ENCODE measurements at places on chromosomes 6 and 20. TPM values are rescaled to one million over a fixed set of nuclear protein-coding genes. Genes with fewer than 3 reads are reported as not detected.

GRCh38 chr6:168247443-168248147 lies 72.0 kb downstream of the DACT2 start:
- DNase-seq, result no peak

The NKX2-2 gene
- total RNA-seq, result not detected

The IRAK1BP1 gene
- total RNA-seq, result 25.4 TPM

DNA sequence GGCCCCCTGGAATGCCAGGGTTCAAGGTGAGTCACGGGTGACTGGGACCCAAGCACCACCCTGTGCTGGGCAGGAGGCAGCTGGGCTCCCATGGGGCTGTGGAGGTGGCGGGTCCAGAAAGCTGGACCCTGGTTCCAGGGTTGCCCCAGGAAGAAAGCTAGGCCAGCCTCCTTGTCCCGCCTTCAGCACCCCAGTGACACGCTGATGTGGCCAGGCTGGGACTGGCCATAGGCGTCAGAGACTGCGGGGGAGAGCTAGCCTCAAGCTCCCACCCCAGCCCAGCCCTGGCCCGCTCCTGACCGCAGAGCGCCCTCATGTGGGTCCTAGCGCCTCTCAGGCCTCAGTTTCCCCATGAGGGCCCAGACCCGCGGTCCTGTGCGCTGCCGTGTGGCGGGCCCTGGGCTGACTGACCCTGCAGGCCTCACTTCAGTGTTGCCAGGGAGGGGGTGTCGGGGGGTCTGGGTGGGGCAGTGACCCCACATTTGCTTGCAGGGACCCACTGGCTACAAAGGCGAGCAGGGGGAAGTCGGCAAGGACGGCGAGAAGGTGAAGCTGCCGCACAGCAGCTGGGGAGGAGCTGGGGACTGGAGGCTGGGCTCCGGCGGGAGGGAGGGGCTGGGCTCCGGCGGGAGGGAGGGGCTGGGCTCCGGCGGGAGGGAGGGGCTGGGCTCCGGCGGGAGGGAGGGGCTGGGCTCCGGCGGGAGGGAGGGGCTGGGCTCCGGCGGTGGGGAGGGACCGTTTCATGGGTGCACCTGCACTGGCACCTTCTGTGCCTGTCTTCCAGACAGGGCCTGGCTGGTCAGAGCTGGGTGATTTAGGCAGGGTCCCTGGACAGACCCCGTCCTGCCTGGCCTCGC lies 7.9 kb downstream of the COL9A3 start:
- no peak for DNase-seq

- DNase-seq, result no peak
Observed at GRCh38 chr6:84588697-84589080, 175.7 kb downstream of the TBX18 start.

DNA sequence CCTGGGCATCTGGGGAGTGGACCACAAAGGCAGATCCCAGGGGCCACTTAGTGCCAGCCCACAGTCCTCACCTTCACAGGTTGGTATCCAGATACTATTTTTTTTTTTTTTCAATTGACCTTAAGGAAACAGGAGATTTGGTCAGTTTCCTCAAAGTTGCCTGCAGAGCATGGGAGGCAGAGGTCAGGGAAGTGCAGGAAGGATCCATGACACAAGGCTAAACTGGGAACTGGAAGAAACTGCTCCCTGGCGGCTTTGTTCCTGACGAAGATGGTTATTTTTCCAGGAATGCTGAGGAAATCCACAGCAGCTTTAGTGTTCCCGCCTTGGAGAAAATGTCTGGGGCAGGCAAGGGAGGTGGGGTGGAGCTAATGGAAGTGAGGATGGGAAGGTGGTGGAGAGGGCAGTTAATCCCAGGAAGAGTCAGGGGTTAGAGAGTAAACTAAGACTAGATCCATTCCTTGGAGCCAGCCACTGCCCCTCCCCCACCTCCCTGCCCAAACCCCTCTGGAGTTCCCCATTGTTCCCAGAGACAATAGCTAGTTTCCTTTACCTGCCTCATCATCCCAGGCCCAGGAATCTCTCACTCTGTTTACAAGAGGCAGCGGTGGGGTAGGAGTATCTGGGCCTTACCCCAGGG lies 14.3 kb upstream of the MYMX start:
- DNase-seq, result no peak

The BEND6 gene
- total RNA-seq, result 12.8 TPM

GRCh38 chr20:3239026-3239866 lies at the start of gene SLC4A11:
TSS of gene SLC4A11 (minus strand) at chr20:3239190. CDS start at chr20:3239137, 53 bp downstream.
- no peak for DNase-seq

The GFOD1 gene
- total RNA-seq, result 13.7 TPM

- DNase-seq, result no peak
Observed at GRCh38 chr6:107809966-107810365, 14.1 kb downstream of the SCML4 start.

GRCh38 chr6:99471638-99472037 lies 43.6 kb downstream of the USP45 start:
- DNase-seq, result no peak

GRCh38 chr6:35312807-35313206 lies 15.2 kb downstream of the DEF6 start:
- DNase-seq, result no peak
